ENCODE measurements at places on chromosomes 1 and 21. TPM values are rescaled to one million over a fixed set of nuclear protein-coding genes. Genes with fewer than 3 reads are reported as not detected.

- no peak for DNase-seq
Observed at GRCh38 chr1:18354612-18355011, 126.1 kb upstream of the KLHDC7A start.

- DNase-seq, result no peak
Observed at GRCh38 chr1:68168545-68169171, 63.7 kb downstream of the WLS start.

- DNase-seq, result no peak
Observed at GRCh38 chr1:197620714-197621163, 154.5 kb downstream of the DENND1B start.

The KRTAP26-1 gene
- polyA plus RNA-seq, result not detected

- no peak for DNase-seq
Observed at GRCh38 chr1:55399346-55399745, 184.2 kb upstream of the USP24 start.

- DNase-seq, result no peak
Observed at GRCh38 chr1:47853059-47853458, 144.1 kb downstream of the TRABD2B start.

Measured in left renal cortex interstitium (tissue), 4 donors.